Activated CD4-positive, alpha-beta memory T cell treated with anti-CD3 and anti-CD28 coated beads, Interleukin-2, amount 10 ng/mL, durations not matched to agents 7 days and 5 days (primary cell): ENCODE measurements at places on chromosomes 2 and 18.

- DNase-seq, result no peak
These were observed 207.9 kb upstream of the FIGN start for GRCh38 chr2:163943403-163944346.

DNA sequence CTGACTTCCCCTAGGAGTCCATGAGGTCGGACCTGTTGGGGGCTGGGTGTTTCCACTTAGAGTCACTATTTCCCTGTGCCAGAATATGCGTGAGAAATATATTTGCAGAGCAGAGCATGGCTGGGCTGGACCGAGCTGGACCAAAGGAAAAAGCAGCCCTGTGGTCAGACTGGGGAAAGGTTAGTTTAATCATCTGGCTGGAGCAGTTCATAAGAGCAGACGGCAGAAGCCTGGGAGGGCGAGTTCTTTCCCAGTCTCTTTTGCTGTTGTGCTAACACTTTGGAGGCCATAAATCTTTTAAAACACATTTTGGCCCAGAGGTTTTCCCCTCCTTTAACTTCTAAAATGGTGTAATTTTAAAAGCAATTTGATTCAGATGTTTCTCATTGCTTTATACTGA, 66.5 kb downstream of the GLI2 start:
- DNase-seq, result no peak

- DNase-seq, result no peak
These were observed 284.0 kb upstream of the HS6ST1 start for GRCh38 chr2:128602699-128603101.

- no peak for DNase-seq
These were observed 33.2 kb upstream of the YES1 start for GRCh38 chr18:845152-845819.

DNA sequence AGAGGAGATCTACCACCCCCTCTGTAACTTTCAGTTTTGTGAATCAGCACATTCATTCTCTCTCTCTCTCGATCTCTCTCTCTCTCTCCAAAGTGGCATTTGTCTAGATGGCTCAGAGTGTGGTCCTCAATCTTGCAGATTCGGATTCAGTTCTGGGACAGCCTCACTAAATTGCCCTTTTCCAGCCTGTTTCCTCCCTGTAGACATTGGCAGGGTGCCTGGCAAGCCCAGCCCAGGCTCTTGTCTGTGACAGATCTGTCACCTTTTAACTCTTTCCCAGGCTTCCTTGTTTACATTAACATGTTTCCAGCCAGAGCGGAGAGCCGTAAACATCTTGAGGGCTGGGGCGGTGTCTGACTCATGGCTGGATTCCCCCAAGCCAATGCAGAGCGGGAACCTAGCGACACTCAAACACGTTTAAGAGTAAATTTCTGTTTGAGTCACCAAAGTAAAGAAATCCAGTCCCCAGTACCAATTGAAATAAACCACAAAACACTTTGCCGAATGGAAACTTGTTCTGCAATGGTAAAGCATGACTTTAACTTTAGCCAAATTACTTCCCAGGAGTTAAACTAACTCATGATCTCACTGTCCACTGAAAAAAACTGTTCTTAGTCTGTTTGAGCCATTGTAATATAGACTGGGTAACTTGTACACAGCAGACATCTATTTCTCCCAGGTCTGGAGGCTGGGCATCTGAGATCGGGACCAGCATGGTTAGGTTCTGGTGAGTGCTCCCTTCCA, 6.6 kb upstream of the CYP27C1 start:
- DNase-seq, result peak; percentile 51

- DNase-seq, result no peak
These were observed 48.0 kb upstream of the NRXN1 start for GRCh38 chr2:51079945-51080344.

DNA sequence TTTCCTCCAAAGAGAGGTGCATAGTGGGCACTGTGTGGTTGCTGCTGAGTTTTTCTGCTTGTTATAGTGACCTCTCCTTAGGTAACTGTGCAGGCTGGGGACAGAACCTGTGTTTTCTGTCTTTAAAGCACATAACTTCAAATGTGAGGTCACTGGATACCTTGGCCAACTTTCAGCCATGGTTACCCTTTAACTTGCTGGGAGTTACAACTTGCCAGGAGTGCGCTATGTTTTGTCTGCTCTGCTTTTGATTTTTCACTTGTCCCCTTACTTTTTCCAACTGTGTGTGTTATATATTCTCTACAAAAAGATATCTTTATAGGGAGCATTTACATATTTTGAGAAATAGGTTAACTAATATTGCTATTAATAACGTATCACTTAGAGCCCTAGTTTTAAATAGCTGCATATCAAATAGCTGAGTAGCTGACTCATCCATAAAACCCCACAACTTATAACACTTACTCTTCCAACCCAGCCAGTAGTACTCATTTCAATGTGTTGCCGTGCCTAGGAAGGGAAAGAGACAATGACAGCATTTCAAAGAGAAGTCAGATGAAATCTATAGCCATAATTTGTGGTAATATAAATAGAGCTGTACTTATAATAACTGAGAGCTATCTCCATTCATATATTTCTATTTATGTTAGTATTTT, 51.6 kb downstream of the DPP4 start:
- no peak for DNase-seq
